Activated CD4-positive, alpha-beta T cell treated with anti-CD3 and anti-CD28 coated beads for 36 hours (primary cell): ENCODE measurements at places on chromosomes 2 and 18. TPM values are rescaled to one million over a fixed set of nuclear protein-coding genes. Genes with fewer than 3 reads are reported as not detected.

The RAD51AP2 gene
- not detected for total RNA-seq

The PCARE gene
- total RNA-seq, result not detected

The LOXL3 gene
- total RNA-seq, result 0.86 TPM

The SPOPL gene
- total RNA-seq, result 9.4 TPM

The SIX2 gene
- total RNA-seq, result not detected
